ENCODE measurements at places on chromosomes 7 and 10.

GRCh38 chr10:119509909-119510451, 32.5 kb downstream of the RGS10 start:
- DNase-seq = no peak

- DNase-seq = no peak
Measured at GRCh38 chr7:149599636-149600206, 102.1 kb upstream of the ZNF746 start.

GRCh38 chr10:49286686-49287085, 12.3 kb upstream of the C10orf71 start:
- DNase-seq = no peak

DNA sequence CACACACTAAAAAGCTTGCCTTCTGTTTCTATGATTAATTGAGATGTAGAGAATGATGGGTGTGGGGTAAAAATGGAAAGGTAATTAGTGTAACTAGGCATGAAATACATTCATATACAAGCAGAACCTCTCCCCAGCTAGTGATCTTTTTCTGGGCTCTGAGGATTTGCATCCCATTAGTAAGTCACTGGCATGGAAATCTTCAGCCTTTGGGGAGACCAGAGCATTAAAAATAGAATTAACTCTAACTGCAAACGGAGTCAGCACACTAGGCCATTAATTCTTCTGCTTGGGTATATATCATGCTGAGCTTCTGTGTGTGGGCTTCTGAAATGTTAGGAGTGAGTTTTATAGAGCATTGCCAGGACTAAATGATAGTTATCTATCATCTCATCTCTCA, 128.9 kb downstream of the HDAC9 start:
- no peak for DNase-seq

- DNase-seq = no peak
Measured at GRCh38 chr10:133109711-133110110, 22.0 kb downstream of the ADGRA1 start.

- peak; percentile 27 for DNase-seq
Measured at GRCh38 chr7:107686816-107687387, 26.3 kb downstream of the SLC26A4 start.

GRCh38 chr7:12715372-12716133, 28.1 kb downstream of the ARL4A start:
- DNase-seq = peak; percentile 42

DNA sequence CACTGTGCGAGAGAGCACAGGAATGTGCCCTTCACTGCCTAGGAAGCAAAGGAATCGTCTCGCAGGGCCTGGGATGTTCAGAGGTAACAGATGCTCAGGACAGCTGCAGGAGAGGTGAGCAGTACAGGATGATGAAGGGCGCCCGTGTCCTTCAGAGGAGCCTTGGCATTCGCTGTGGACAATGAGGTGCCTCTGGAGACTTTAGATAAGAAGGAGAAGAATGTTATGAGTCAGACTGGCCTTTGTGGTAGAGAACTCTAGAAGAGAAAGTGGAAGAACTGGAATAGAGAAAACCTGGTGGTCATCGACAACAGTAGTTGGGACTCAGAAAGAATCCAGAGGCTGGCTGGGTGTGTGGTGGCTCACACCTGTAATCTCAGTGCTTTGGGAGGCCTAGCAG, 64.4 kb upstream of the LEP start:
- DNase-seq = no peak

DNA sequence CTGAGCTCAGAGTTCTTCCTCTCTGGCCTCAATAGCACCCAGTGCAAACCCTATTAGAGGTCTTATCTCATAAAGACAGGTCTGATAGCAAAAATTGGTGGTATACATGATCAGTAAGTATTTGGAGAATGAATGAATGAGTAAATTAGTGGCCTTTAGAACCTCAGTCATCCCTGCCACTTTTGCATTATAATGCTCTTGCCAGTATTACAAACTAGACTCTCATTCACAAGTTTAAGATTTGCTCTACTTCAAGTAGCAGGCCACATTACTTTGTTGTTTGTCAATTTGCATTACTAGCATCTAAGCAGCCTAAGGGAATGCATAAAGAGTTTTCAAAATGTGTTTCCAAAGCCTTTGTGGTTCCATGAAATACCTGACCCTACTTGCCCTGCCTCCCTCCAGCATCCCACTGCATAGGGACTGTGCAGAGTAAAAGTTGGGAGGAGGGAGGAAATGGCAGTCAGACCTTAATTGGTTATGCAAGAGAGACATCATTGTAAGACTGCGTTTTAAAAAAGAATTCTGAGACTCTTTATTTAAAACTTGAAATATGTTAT, 21.3 kb downstream of the TSPAN12 start:
- no peak for DNase-seq

- no peak for DNase-seq
Measured at GRCh38 chr10:91115618-91116390, 104.7 kb upstream of the PCGF5 start.

DNA sequence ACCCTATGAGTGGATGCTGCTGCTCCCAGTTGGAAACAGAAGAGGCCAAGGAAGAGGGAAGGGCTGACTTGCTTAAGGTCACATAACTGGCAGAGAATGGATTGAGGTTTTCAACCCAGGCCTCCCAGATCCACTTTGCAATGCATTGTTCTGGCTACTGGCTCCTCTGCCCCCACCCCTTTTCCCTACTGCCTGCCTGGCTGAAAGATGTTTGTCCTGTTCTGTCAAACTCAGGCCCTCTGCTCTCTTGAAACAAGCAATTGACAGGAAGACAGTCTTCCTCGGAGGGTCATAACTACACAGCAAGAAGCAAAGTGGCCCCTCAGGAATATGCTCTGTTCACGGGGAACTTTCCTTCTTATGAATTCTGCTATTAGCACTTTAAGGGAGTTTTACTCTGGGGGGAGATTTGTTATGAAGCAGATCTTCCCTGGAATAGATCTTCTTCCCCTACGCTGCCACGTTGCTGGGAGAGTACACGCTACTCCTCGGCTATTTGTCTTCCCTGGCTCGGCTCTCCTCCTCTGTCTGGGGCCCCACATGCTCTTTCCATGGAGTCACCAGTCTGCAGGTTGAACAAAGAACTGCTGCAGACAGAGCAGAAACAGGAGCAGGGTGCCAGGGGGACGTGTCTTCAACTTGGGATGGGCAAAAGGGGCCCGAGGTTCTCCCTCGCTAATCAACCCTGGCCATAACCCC, 436.1 kb downstream of the TYW1 start:
- DNase-seq = no peak

- peak; percentile 85 for DNase-seq
Measured at GRCh38 chr7:130356121-130356875, 11.7 kb downstream of the CPA5 start.

DNA sequence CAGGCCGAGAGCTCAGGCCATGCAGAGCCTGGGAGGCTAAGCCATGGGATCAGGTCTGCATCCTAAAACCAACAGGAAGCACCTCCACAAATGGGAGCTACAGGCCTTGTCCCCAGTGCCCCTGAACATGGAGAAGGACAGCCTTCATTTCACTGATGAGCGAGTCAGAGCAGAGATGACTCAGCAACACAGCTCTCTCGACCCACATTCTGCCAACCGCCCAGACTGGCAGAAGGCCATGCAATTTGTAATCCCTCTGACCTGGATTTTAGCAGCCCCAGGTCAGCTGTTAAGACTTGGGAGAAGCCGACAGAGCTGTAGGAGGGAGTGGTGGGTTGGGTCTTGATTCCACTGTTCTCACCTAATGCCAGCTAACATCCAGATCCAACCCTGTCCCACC, 25.5 kb downstream of the VOPP1 start:
- peak; percentile 58 for DNase-seq

DNA sequence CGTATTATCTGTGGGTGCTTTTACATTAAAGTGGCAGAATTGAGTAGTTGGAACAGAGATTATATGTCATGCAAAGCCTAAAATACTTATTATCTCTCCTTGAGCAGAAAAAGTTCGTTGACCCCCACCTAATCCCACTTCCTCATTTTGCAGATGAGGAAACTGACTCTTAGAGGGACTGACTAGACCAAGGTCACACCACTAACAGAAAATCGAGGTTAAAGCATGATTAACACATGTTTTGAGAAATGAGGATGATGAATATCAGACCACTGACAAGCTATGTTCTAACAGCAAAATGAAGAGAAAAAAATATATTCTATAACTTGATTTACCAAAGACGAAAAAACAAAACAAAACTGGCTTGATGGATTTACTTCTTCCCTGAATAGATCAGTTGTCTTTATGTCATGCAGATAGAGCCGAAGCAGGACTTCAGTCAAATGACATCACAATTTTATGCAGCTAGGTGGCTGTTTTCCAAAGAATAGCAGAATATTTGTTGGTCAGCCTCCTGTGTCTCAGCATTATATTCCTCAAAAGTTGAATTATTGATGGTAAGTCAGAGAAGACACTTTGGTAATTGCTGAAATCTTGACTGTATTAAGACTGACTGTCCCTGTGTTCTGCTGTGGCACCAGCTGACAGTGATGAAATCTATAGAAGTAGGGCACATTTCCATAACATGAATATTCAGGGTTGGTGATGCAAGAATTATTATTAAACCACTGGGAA, 24.2 kb upstream of the SMIM30 start:
- no peak for DNase-seq

GRCh38 chr10:95260397-95260881, 30.4 kb downstream of the PDLIM1 start:
- DNase-seq = no peak

DNA sequence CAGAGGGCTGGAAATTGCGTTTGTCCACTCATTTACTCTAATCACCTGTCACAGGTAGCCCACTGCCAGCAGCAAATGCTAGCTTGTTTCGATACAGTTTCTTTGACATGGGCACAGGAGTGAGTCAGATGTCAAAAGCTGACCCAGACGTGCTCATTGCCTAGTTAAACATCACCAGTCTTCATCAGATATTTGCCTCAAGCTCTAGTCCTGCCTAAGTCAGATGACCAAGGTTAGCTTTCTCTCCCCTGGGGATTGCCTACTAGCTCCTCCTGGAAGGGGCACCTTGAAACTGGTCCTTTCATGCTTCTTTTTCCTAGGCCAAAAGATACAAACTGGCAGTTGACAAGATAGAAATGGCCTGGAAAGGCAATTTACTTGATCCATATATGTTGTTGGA, 35.2 kb downstream of the GPAM start:
- DNase-seq = no peak

GRCh38 chr10:123967626-123968243, 76.1 kb upstream of the CPXM2 start:
- peak; percentile 37 for DNase-seq

GRCh38 chr10:67549390-67549789, 146.6 kb downstream of the CTNNA3 start:
- no peak for DNase-seq

- DNase-seq = no peak
Measured at GRCh38 chr10:104501864-104502579, 139.1 kb upstream of the SORCS3 start.

- DNase-seq = no peak
Measured at GRCh38 chr7:97422046-97422445, 304.5 kb downstream of the SDHAF3 start.

GRCh38 chr7:7118822-7119221, 63.5 kb upstream of the C1GALT1 start:
- DNase-seq = no peak

DNA sequence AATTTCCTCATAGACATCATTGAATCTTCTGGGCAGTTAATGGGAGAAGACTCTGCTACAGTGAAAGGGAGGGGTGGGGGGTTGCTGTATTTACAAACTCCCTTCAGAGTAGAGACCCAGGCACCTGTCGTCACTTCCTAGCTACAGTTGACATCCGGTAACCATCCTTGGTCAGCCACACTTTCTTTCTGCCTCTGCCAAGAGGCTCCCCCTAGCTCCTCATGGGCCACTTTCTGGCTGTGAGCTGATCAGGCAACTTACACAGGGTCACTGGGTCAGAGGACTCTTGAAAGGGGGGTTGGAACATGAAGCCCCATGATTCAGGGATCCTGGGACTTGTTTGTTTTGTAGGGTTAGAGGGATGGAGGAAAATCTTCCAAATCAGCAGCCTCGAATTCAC, 1.2 kb downstream of the TECPR1 start:
- no peak for DNase-seq

GRCh38 chr7:95772771-95773581, 622 bp downstream of the DYNC1I1 start:
- DNase-seq = no peak

DNA sequence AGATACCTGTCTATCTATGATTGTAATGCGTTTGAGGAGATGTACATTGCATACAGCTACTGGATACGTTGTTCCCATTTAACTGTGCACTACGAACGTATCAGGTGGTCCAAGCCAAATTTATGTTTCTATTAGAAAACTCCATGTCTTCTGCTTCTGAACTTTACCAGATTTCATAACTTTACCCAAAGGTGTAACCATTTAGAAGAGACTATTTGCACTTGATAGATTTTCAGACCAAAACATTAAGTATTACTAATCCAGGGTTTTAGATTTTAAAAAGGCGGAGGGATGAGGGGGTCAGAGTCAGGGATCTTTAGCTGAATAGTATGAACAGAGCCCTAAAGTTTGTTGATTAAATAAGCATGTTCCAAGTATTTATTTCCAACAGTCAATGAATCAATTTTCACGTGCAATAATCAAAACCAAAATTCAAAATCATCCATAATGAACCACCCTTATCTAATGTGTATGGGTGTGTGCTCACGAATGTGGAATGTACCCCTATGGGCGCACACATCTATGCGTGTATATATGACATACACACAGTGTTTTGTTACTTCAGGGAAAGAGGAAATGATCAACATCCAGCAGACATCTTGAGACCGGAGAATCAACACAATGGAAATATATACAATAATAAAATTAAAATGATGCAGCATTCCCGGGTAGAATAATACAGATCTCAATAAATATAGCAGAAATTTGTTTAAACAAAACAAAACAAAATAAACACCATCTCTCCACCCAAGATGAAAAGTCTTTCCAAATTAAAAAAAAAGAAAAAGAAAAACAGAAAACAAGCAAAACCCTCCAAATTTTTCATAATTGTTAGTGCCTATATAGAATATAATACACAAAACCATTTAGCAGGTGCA, 3.4 kb downstream of the FEZF1 start:
- DNase-seq = no peak

DNA sequence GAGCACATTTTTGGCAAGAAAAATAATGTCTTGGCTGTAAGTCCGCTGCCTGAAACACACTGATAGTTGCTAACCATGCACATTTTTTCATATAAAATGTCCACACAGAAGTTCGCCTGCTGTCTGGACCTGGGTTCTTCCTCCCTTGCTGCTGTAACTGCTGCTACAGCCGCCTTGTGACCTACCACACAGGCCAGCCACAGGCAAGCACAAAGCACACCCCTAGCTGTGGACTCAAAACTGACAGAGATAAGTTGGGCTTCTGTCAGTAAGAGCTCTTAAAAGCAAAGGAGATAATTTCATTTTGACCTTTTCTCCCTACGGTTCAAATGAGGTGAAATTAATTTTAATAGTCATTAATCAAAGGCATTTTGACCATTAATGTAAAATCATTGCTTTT, 354.7 kb downstream of the OTUD1 start:
- DNase-seq = no peak

- DNase-seq = no peak
Measured at GRCh38 chr10:78724846-78725245, 343.9 kb upstream of the ZMIZ1 start.
